ENCODE measurements at places on chromosomes 11 and 22.

DNA sequence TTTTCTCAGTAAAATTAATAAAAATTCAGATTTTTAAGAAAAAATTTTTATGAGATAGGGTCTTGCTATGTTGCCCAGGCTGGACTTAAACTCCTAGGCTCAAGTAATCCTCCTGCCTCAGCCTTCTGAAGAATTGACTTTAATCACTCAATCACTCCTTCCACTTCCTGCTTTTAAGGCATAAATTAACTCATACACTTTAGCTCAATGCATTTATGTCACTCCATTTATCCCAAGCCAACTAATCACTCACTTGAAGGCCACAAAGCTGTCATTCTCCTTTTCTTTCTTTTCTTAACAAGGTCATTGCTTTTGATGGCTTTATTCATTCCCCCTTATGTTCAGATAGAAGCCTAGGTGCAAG, 877 bp downstream of the ALG9 start:
- no peak for DNase-seq

- no peak for DNase-seq
Measured at GRCh38 chr11:126293726-126294125, 10.1 kb upstream of the DCPS start.

- no peak for DNase-seq
Measured at GRCh38 chr11:57392066-57392762, 1.8 kb upstream of the PRG2 start.

- peak; percentile 70 for DNase-seq
Measured at GRCh38 chr11:2737866-2738265, 38.1 kb upstream of the KCNQ1OT1 start.

DNA sequence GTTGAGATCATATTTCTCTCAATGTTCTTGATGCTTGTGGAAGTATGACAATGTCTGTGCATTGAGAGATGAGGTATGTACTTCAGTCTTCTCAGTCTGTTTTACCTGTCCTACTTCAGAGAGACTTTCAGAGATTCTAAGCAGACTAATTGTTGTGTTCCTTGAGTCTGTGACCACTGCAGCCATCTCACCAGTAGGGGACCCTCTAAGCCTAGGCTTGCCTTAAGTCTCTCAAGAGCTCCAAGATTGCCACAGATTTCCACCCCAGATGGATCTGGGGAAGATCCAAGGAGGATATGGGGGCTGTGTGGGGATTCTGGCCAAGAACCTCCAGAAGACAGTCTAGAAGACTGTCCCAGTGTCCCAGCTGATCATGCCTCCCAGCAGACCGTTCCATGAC, 179.9 kb upstream of the PLET1 start:
- peak; percentile 56 for DNase-seq
